ENCODE measurements at places on chromosomes 3 and 15. TPM values are rescaled to one million over a fixed set of nuclear protein-coding genes. Genes with fewer than 3 reads are reported as not detected.

- DNase-seq, result no peak
Measured at GRCh38 chr15:29065571-29065970, 179.8 kb downstream of the APBA2 start.

GRCh38 chr3:119314821-119315220 is 20.6 kb downstream of the ARHGAP31 start:
- DNase-seq, result no peak

GRCh38 chr3:44678480-44679116 is 30.1 kb downstream of the ZNF35 start:
- DNase-seq, result no peak

DNA sequence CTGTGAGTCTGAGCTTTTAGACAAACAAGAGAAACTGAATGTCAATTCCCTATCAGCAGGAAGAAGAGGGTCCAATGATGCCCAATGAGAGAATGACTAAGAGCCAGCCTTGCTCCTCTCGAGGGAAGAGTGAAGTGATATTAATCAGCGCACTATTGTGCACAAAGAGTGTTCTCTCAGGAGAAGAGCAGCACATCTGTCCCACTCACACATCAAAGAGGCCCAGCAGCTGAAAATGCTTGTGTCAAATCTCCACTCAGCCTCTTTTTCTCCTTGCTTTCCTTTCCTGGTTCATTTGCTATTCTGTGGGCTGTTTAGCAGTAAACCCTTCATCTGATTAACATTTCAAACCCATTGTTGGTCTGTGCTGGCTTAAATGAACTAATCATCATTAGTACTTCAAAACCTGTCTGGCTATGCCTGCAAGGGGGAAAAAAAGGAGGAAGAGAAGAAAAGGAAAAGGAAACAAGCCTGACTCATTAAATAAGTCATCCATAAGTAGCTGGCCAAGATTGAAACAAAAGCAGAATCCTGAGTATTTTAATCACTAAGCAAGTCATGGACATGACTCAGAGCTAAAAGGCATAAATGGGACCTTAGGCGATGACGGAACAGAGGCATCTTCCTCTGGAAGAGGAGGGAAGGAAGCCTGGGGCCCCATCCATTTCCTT is 912.7 kb downstream of the TUSC7 start:
- DNase-seq, result peak; percentile 53

- no peak for DNase-seq
Measured at GRCh38 chr3:134659391-134660045, 8.7 kb upstream of the KY start.

- DNase-seq, result no peak
Measured at GRCh38 chr3:146555311-146555710, 10.9 kb upstream of the PLSCR1 start.

DNA sequence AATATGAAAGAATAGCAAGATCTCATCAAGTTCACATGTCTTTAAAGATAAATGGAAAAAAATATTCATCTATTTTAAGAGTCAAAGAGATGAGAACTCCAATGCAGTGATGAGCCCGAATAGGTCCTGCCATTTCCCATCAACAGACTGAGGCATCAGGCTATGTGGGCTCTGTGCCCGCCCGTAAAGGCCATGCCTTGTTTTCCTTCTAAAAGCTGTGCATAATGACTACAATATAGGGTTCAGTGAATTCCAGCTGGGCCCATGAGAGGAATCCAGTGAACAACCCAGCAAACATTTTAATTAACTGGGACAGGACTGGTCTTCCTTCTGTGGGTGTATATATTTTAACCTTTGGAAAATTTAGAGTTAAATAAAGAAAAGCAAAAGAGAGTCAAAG is 44.6 kb downstream of the RASGRP1 start:
- DNase-seq, result no peak

The P2RY12 gene
- total RNA-seq, result not detected

The MINDY2 gene
- total RNA-seq, result 3.4 TPM

The SCAANT1 gene
- not detected for total RNA-seq

The ACY1 gene
- total RNA-seq, result 41.7 TPM

The RHOV gene
- total RNA-seq, result 0.41 TPM

The NTRK3 gene
- 0.04 TPM for total RNA-seq
